ENCODE measurements at places on chromosomes 4 and X.
A peak's percentile ranks its signal among the peaks of the same experiment; 100 is the strongest.

DNA sequence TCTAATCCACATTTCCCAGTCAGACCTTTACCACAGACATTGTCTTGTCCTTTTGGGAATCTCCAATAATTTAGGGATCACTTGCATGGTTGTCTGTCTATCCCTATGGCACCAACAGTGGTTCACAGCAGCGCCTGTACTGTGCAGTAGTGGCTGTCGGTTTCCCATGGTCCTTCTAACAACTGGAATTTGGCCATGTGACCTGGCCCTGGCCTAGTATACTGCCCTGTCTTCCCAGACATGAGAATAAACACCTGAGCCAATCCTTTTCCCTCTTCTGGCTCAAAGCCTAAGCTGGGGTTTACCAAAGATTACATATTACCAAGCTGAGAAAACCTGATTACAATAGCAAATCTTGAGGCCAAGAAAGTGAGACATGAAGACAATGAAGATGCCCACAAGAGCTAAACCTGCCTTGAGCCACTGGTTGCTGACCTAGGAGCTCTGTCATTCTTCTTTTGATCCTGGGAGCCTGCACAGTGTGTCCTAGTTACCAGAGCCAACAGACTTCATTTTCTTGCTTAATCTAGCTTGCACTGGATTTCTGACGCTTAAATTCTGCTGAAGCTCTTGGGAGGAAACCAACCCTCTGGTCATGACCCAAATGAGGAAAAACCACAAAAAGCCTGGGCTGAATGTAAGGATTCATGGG lies 92.1 kb downstream of the SCD5 start:
- DNase-seq = peak; percentile 64

DNA sequence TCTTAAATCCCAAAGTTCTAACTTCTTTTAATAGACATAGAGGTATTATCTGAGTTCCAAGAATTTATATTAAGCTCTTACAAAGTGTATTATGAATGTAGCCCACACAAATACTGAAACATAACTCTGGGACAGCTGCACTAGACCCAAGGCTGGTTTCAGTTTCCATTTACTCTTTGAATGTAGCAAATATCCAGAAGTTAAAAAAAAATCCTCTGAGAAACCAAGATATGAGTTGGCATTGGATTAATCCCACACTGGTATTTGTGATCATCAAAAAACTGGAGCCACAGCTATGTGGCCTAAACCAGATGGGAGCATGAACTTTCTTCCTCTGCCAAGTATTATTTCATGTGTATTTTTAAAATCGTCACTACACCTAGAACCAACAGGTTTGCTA lies 23.6 kb upstream of the SMPX start:
- no peak for DNase-seq

DNA sequence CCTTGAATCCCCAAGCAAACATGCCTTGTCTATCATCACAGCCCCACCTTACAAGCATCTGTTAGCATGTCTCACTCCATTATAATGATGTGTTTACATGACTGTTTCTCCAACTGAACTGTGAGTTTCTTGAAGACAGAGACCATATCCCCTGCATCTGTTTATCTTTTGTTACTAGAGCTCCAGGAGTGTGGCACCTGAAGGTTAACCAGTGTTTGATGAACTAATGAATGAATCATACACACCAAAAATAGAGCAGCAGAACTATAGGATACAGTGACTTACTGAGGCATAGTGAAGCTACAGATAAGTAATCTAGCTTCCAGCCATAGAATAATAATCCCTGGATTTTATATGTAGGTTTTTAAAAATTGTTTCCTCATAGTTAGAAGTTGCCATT lies 331.0 kb downstream of the PCDH7 start:
- no peak for DNase-seq

- no peak for DNase-seq
Observed at GRCh38 chr4:147617841-147618691, 869 bp downstream of the TMEM184C start.

- DNase-seq = no peak
Observed at GRCh38 chr4:42390622-42391354, 6.5 kb upstream of the SHISA3 start.

- peak; percentile 80 for DNase-seq
Observed at GRCh38 chr4:159446266-159446976, 343.5 kb downstream of the RAPGEF2 start.

DNA sequence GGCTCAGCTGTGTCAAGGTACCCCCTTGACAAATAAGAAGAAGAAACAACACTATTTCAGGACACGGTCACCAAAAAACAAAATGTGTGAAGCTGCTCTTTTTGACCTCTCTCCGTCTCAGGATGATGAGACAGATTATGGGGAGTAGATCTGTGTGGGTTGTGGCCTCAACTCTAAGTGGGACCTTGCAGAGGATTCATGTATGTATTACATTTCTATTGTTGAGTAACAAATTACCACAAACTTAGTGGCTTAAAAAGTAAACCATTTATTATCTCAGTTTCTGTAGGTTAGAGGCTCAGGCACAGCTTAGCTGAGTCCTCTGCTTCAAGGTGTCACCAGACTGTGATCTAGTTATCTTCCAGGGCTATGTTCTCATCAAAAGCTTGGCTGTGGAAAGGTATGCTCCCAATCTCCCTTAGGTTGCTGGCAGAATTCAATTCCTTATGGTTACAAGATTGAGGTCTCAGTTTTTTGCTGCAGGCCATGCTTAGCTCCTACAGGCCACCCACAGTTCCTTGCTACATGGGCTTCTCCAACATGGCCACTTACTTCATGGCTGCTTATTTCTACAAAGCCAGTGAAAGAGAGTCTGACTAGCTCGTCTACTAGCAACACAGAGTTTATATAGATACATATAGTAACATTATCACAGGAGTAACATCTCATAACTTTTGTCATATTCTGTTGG lies 28.1 kb downstream of the DGKK start:
- DNase-seq = no peak

GRCh38 chr4:159002950-159003349 lies 99.9 kb upstream of the RAPGEF2 start:
- peak; percentile 74 for DNase-seq

- DNase-seq = peak; percentile 27
Observed at GRCh38 chr4:7295197-7295910, 103.0 kb downstream of the SORCS2 start.

DNA sequence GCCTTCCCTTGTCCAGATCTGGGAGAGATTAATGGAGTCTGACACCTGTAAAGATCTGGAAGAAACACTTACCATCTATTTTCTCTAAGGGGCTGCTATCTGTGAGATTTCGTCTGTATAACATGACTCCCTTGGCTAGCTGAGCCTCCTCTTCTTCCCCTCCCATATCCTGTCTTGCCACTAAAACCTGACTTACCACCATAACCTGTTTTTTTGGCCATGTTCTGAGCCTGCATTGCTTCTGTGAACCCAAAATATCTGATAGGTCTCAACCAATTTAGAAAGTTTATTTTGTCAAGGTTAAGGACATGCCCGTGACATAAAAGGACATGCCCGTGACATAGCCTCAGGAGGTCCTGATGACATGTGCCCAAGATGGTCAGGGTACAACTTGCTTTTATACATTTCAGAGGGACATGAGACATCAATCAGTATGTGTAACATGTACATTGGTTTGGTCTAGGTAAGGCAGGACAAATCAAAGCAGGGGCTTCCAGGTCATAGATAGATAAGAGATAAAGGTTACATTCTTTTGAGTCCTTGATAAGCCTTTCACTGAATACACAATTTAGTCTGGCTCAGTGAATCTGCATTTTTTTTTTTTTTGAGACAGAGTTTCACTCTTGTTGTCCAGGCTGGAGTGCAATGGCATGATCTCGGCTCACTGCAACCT lies 11.4 kb downstream of the MGST2 start:
- no peak for DNase-seq

DNA sequence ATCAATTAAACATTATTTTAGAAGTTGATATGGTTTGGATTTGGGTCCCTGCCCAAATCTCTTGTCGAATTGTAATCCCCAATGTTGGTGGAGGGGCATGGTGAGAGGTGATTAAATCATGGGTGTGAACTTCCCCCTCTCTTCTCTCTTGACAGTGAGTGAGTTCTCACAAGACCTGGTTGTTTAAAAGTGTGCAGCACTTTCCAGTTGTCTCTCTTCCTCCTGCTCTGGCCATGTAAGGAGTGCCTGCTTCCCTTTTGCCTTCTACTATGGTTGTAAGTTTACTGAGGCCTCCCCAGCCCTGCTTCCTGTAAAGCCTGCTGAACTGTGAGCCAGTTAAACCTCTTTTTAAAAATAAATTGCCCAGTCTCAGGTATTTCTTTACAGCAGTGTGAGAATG lies 141.4 kb downstream of the GALNTL6 start:
- DNase-seq = no peak

DNA sequence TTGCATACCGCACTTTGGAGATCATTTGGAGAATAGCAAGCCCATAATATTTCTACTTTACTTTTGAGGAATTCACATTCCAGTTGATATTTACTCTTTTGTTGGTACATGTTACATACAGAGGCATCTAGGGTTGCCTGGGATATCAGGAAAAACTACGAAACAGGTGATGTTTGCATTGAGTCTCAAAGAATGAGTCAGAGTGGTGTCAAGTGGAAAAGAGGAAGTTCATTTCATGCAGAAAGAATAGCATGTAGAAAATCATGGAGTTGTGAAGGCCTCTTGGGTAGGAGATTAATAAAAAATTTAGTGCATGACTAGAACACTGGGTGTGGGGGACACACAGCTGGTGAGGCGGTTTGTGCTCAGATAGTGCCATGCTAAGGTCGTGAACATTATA lies 33.5 kb upstream of the ELOVL6 start:
- DNase-seq = no peak

DNA sequence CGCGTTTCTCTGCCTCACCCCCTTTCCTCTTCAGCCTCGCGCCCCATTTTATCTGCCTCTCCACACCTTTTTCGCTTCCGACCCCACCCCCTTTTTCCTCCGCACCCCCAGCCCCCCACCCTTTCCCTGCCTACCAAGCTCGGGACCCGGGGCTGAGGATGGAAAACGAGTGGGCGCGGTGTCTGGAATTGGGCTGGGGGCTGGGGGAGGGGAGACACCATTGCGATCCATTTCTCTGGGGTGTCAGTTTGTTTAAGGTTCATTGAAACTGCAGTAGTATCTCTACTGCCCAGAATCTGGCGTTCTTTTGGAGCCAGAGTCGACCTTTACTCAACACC lies 707 bp downstream of the SLC9A6 start:
- DNase-seq = no peak

- DNase-seq = no peak
Observed at GRCh38 chr4:100347241-100347640, 157.0 kb upstream of the DDIT4L start.

- peak; percentile 25 for DNase-seq
Observed at GRCh38 chrX:24561121-24561520, 86.0 kb downstream of the PCYT1B start.

- peak; percentile 31 for DNase-seq
Observed at GRCh38 chr4:56828784-56829535, 7.5 kb upstream of the SPINK2 start.

GRCh38 chr4:150327262-150327780 lies 249.1 kb downstream of the DCLK2 start:
- no peak for DNase-seq

DNA sequence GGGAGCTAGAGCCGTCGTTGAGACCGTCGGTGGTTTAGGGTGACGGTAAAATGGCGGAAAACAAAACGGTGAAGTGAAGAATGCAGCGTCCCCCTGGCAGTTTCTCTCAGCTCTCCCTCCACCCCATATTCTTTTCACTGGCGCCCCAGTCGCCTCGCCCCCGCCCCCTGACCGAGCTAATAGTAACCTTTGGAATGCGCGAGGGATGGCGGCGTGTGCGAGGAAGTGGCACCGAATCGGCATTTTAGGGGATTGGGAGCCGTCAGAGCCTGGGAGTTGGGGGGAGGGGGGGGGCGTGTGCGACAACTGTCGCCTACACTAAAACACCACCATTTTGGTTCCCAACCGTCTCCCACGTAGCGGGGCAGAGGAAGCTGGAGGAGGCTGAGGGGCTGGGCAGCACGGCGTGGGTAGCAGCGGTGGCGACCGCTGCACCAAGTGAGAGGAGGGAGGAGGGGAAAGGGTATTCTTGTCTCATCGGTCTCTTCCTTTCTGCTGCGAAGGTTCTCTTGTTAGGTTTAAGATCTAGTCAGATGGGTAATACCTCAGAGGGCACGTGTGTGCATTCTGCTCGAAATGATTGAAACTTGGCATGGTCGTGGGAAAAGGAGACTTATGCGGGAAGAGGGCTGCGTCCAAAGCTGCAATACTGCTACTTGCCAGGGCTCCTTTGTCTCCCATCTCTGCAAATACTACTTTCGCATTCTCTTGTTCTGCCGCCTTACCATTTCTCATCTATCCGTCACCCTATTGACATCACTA lies 840 bp downstream of the ZNF711 start:
- peak; percentile 11 for DNase-seq

- DNase-seq = no peak
Observed at GRCh38 chr4:130141651-130142050, 1045.7 kb downstream of the C4orf33 start.

GRCh38 chrX:123846577-123847038 lies 13.2 kb upstream of the XIAP start:
- DNase-seq = peak; percentile 93

DNA sequence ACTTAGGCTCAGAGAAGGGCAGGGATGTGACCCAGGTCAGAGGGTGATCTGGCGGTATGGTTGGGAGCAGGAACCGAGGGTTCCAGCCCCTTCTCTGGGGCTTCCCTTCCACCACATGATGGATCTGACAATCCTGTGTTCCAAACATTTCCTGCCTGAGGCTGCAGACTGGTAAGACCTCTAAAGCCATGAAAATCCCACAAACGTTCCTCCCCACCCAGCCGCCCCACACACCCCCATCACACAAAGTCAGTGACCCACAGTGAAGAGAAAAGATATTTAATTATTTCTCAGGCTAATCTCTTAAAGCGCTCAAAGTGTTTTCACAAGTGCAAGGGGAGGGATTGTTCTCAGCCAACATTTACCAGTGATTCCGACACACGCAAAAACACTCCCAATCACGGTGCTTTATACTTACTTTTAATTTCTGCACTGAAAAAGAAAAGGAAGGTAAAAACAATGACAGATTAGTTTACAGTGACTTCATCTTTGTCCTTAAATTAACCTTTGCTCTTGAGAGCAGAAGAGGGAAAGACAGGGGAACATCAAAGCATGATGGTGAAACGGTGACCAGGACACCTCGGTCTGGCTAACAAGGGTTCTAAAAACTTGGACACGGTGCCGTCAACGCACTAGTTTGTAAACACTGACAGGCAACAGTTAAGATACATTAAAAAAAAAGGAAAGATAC lies 42.4 kb downstream of the WDR1 start:
- no peak for DNase-seq

GRCh38 chr4:108535757-108536156 lies 84.6 kb upstream of the RPL34 start:
- no peak for DNase-seq

- DNase-seq = no peak
Observed at GRCh38 chrX:47297874-47298273, 65.1 kb downstream of the USP11 start.

DNA sequence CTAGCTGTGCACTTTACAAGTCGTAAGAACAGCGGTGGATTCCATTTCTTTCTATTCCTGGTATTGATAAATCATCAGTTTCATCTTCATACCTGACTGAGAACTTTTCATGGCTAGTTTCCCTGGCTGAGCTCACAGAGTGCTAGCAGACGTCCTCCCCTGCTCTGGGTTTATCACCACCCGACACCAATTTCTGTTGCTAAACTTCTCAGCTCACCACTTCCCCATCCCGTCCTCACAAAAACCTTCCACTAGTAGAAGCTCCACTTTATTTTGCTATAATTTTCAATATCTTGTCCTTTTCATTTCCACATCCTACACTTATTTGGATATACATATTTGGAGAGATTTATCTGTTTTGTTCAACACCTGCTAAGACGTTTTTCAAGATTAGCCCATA lies 869.4 kb upstream of the FRG1 start:
- DNase-seq = no peak

All from fibroblast of mammary gland (primary cell).